Inflammatory macrophage (primary cell): ENCODE measurements at places on chromosomes 6 and 20.

- DNase-seq, result peak; percentile 49
Observed at GRCh38 chr6:144475411-144475810, 190.3 kb downstream of the UTRN start.

DNA sequence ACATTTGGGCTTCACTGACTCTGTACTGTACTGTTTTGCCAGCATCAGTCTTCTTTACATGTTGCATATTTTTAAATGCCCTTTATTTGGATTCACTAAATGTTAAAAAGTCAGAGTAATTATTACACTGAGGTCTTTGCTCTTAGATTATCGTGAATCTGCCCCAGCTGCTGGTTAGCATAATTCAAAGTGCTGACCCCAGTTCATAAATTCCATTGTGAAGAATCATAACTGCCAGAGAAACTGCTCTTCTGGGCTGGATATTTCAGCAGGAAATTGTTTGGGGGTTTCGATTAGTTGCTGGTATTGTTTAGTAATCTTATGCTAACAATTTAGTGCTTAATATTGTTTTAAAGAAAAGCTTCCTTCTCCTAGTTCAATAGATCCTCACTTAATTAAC is 682.1 kb upstream of the MAP3K7 start:
- DNase-seq, result no peak

DNA sequence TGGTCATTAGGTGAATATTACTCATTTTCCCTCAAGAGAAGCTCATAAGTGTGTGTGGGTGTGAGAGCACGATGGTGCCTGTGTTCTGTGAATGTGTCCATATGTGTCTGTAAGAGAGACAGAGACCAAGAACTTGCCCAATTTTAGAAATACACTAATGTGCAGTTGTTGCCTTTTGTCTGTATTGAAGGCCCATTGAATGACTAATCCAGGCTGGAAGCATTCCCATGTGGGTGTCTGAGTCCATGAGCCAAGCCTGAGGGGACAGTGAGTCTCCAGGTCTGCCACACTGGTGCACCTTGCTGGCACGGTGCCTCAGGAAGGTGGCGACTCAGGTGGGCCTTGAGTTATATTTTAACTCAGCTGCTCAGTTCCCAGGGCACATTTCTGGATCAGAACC is 25.5 kb upstream of the ASXL1 start:
- peak; percentile 81 for DNase-seq

DNA sequence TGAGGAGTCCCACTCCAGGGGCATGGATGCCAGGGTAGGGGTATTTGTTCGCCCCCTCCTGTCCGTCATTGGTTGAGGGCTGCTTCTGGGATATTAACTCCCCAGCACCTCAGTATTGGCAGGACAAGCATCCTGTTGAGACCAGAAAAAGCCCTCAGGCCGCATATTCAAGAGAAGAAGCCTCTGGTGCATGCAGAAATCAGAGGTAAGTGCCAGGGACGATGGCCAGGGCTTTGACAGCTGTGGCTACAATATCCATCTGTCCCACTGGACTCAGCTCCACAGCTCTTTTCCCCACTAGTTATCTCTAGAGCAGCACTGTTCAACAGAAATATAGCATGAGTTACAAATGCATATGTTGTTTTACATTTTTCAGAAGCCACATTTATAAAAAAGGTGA is 651.3 kb downstream of the KIF16B start:
- DNase-seq, result no peak

- DNase-seq, result no peak
Observed at GRCh38 chr20:31569163-31570020, 35.7 kb upstream of the ID1 start.

DNA sequence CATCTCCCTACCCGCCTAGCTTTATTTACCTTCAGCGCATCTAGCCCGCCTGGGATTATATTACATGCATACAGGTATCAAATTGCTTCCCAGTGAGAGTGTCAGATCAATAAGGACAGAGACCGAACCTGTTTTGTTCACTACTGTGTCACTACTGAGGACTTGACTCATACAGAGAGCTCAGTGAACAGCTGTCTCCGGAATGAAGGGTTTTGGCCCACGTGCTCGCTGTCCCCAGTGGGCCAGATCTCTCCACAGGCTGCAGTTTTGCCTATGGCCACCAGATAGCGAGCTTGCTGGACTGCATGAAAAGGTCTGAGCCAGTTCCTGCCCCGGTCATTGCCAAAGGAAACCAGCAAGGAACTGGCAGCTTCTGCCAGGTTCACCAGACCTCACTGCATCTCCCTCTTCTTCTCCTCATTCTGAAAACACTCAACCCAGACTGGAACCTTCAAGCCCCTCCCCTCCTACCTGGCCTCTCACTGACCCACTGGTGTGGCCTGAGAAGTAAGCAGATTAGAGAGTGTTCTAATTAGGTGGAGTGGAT is 150.8 kb downstream of the ZMYND8 start:
- DNase-seq, result peak; percentile 50

DNA sequence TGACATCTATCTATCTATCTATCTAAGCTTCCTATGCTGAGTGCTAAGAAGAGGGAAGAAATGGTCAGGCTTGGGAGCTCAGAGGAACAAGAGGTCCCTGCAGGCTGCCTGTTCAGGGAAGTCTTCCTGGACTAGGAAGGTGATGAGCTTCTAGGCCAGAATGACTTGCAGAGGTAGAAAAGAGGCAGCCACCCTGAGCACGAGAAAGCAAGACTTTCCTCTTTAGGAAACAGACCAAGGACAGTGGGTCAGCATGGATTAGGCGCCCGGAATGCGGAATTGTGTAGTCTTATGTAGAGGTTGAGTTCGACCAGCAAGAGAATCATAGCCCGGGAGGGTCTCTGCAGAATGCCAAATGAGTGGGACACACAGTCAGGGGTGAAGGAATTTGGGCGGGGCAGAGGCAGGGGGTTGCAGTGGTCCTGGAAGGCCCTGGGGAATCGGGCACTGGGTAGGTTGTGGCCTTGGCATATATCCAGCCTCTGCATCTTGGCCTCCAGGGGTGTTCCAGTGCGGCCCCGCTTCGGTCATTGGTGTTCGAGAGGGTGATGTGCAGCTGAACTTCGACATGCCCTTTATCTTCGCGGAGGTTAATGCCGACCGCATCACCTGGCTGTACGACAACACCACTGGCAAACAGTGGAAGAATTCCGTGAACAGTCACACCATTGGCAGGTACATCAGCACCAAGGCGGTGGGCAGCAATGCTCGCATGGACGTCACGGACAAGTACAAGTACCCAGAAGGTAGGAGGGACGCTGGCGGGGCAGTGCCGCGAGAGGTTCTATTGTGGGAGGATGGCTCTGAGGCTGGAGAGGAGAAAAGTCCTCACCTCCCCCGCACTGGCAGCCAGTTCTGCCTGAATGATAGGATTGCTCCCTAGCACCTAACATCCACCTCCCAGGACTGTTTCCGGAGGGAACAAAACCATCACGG is 32.1 kb downstream of the TGM3 start:
- DNase-seq, result no peak

DNA sequence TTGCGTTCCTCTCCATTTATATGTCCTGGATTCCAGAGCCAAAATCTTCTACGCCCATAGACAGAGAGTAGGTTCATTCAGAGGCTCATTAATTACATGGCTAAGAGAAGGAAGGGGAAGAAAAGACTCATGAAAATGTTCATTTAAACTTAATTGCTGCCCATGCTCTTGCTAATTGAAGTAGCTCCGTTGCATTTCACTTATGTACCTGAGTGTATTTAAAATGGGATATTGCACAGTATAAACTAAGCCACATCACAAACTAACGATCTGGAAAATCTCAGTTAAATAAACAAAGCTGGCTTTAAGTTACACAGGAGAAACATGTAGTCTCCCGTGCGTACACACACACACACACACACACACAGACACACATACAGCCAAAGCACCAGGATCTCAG is 269.2 kb downstream of the CDC5L start:
- DNase-seq, result no peak

DNA sequence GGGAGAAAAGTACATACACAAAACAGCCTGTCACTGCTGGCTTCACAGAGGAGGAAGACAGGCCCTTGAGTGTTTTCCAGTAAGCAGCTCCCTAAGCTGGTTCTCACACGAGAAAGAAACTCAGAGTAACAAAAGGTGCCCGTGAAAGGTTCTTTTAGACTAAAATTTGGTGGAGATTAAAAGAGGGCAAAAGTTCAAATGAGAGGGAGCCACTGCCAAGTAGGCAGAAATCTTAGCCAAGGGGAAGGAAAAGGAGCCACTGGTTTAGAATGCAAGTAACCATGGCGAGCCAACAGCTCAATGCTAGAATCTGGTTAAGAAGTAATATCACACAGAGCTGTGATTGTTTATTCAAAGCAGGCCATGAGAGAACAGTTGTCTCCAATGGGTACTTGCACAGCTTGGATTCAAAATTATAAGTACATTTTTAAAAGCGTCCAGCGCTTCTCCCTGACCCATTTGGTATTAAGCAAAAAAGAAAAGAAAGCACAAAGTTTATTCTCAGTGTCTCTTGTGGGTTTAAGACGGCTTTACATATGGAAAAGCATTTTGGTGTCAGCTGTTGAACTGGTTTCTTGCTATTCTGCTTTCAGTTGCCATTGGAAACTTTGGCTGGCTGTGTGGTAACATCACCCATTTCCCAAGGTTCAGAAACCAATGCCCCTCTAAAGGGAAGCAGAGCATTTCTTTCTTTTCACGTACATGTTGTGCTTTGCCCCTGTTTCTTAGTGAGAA is 648.5 kb downstream of the RNF144B start:
- DNase-seq, result no peak

GRCh38 chr20:56581701-56582100 is 47.4 kb upstream of the TFAP2C start:
- no peak for DNase-seq

- DNase-seq, result no peak
Observed at GRCh38 chr6:48678390-48678789, 567.4 kb upstream of the PTCHD4 start.

- no peak for DNase-seq
Observed at GRCh38 chr6:163501439-163501838, 86.9 kb downstream of the QKI start.

- peak; percentile 13 for DNase-seq
Observed at GRCh38 chr20:20690676-20691476, 21.6 kb downstream of the RALGAPA2 start.

GRCh38 chr6:89555031-89555430 is 83.5 kb downstream of the LYRM2 start:
- DNase-seq, result no peak

GRCh38 chr20:31872406-31872805 is 2.0 kb downstream of the TTLL9 start:
- DNase-seq, result no peak

DNA sequence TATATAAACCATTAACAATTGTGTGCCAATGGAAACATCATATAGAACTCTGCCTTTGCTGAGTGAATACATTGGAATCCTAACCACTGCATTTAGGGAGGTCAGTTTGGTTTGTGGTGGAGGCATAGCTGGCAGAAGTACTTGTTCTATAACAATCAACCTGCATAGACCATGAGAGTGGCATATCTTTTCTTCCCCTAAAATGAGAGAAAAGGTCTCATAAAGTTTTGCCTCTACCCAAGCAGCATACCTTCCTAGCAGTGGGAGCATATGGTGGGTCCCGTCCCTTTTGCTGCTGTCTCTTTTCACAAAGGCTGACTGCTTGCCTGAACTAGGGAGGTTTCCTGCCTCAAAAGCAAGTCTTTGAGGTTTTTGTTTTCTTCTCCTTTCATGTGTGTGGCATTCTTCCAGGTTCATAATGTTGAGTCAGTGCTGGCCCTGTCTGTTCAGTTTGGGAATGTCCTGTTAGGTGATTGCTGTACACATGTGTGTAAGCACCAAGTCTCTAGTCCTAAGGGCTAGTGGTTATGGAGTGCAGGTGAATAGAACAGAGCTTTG is 61.2 kb upstream of the SUPT3H start:
- no peak for DNase-seq

DNA sequence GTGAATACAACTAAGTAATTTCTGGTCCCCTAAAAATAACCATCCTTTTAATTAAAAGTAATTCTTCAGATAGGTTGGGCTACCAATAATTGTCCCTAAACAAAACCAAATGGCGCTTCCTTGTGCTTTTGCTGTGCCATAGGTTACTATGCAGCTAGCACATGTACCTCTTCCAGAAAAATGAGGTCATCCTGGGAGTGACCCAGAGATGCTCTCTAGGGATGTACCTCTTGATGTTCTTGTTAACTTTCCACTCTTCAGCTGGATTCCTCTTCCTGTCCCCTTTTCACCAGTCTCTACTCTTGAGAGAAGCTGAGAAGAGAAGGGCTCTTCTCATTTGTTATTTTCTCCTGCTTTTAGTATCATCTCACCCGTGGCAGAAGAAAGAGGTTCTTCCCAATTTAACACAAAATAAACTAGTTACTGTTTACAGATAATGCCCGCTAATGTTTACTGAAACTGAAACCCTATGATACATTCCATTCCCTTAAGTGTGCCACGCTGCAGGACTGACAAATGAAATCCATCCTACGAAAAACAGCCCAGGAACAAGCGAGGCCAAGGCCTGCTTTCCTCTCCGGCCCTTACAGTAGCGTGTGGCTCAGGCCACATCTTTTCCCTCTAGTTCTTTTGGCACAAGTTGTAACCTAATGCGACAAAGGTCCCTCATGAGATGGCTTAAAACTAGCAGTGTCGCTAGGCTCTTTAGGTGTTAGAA is 24.2 kb downstream of the MRS2 start:
- DNase-seq, result no peak

GRCh38 chr6:111771094-111771432 is 102.2 kb downstream of the FYN start:
- no peak for DNase-seq

DNA sequence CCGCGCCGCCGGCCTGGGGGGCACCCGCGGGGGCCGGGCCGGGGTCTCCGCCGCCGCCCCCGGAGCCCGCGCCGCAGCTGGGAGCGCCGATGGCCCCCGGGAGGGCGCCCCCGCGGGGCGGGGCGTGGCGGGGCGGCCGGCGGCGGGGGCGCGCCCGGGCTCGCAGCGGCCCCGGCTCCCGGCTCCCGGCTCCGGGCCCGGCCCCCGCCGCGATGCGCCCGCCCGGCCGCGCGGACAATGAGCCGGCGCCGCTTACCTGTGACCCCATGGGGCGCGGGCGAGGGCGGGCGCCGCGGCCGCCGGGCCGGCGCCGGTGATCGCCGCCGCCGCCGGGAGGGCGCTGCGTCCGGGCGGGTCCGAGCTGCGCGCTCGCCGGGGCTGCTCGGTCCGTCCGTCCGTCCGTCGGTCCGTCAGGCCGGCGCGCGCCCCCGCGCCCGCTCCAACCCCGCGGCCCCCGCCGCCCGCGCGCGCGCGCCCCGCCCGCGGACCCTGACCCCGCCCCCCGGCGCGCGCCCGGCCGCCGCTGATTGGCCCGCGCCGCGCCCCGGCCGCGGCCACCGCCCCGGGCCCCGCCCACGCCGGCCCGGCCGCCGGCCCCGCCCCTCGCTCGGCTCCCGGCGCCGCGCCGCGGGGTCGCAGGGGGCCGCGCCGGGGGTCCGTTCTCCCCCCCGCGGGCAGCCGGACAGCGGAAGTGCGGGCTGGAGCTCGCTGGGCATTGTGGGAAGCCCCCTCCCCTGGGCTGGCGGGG is at the start of gene ZBTB46:
Gene ZBTB46 (minus strand): TSS at position 424 of the 748 bp plus-strand sequence. CDS start 40,507 bp downstream, outside the sequence.
- DNase-seq, result peak; percentile 21

DNA sequence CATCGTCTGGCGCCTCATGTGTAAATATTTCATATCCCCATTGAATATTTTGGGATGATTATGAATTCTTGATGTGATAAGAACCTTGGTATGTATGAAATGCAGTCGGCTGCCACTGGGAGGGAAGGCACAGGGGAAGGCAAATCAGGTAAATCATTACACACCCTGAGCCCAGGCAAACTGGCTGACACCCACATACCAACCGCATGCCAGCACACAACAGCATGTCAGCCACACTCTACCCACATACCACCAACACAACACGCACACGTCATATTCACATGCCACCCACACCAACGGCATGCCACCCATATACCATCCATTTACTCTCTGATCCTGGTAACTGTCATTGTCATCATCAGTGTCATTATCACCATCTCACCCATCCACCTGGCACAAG is 28.3 kb upstream of the MDGA1 start:
- no peak for DNase-seq
